ENCODE measurements at places on chromosomes 3 and 15.

DNA sequence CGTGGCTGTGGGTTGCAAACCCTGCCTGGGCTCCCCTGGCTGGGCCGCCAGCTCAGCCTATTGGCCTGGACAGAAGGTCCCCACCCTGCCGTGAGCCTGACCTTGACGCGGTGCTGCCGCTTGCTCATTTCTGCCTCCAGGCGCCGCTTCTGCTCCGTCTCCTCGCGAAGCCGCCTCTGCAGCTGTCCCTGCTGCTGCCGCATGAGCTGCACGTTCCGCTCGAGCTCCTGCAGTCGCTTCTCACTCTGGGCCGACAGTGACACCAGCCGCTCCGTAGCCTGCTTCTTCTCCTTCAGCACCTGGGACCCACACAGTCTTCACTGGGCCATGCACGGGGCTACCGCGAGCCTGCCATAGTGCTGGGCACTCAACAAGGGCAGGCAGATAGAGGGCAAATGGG is 21.7 kb downstream of the KIF7 start:
- DNase-seq: no peak

DNA sequence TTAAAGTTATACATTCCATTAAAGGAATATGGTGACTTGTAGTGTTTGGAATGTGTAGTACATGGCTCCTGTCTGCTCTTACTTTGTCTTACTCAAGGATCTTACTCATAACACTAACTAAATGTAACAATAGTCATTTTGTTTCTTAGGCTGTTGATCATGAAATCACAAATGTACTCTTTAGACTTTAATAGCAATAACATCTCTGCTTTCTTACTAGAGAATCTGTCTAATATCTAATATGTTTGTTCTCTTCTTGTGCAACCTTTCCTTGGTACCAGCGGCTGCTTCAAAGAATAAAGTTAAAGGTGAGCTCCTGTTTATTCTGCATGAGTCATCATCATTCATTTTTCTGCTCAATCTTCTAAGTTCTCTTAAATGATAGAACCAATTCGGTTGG is 767.5 kb downstream of the CADM2 start:
- no peak for DNase-seq

- no peak for DNase-seq
Observed at GRCh38 chr3:45123581-45124269, 22.5 kb downstream of the CDCP1 start.

GRCh38 chr15:90812958-90813265 is 55.5 kb upstream of the FURIN start:
- DNase-seq: peak; percentile 6

- DNase-seq: no peak
Observed at GRCh38 chr3:197734667-197735318, 1.9 kb downstream of the RUBCN start.

DNA sequence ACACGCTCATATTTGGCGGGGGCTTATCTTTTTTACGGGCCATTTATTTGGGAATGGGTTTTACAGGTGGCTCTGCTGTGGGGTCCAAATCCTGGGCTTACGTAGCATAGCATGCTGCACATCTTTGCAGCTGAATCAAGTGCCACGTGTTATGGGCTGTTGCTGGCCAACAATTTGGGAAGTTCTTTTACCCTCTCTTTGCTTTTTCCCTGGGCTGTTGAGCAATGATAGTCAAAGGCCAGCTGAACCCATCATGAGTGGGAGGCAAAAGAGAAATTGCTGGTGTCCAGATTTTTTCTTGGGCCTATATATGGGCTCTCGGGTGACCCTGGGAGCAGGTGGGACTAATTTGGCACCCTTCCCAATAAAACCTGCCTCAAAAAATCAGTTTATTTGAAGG is 209.3 kb upstream of the SATB1 start:
- no peak for DNase-seq

- DNase-seq: no peak
Observed at GRCh38 chr3:123724306-123724705, 139.5 kb upstream of the HACD2 start.

- no peak for DNase-seq
Observed at GRCh38 chr3:36918050-36918449, 26.8 kb downstream of the TRANK1 start.

- DNase-seq: no peak
Observed at GRCh38 chr15:47726399-47726823, 9.1 kb downstream of the SEMA6D start.

DNA sequence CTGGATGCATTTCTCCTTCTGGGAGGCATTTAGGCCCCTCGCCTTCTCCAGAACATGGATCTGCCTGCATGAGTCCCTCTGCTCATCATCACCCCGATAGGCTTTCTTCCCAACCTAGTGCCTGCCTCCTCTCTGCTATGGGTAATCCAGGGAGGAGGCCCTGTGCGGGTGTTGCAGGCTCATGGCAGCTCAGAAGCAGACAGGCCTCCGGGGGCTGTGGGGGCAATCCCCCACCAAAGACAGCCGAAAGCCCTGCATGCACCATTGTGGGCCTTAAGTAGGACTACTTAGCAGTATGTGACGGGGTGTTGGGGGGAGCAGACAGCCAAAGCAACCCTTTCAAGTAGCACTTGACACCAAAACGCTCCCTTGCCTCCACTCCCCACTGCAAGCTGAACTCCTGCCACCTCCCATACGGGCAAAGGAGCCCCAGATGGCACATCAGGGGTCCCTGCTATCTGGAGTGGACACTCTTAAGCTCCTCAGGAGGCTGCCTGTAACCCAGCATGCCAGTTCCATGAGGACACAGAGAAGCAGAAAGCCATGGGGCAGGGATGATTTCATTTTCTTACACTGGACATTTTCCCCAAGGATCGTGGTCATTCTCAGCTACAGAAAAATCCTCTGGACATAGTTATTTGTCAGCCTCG is 98.8 kb upstream of the HACD2 start:
- no peak for DNase-seq

GRCh38 chr3:193187070-193187722 is 53.8 kb upstream of the PLAAT1 start:
- no peak for DNase-seq

DNA sequence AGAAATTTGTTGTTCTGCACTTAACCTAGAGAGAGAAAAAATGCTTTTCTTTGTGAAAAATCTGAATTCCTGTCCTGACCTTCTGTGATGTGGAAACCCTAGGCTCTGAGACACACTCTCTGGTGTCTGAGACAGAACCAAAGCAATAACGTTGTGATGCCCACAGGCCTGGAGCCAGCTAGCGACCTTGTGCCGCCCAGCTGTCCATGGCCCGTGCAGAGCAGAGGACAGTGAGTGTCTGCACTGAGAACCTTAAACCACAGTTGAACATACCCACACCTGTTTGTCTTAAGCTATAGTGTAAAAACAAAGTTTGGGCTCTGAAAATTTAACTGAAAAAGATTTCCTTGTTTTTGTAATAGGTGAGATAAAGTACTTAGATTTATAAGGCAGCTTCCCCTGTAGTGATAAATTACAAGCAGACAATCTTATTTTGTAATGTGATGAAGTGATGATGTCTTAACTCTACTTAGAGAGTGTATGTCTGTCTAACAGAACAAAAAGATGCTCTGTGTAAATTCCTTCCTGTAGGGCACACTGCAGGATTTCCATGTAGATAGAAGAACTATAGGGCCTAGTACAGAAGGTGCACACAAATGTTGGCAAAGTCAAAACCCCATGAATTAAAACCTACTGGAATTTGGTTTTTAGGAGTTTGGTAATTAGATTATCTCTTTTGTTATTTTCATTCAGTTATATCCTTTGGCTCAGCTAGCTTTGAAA is 62.7 kb downstream of the SNRK start:
- DNase-seq: no peak

GRCh38 chr15:77508541-77509243 is 88.0 kb downstream of the HMG20A start:
- no peak for DNase-seq

DNA sequence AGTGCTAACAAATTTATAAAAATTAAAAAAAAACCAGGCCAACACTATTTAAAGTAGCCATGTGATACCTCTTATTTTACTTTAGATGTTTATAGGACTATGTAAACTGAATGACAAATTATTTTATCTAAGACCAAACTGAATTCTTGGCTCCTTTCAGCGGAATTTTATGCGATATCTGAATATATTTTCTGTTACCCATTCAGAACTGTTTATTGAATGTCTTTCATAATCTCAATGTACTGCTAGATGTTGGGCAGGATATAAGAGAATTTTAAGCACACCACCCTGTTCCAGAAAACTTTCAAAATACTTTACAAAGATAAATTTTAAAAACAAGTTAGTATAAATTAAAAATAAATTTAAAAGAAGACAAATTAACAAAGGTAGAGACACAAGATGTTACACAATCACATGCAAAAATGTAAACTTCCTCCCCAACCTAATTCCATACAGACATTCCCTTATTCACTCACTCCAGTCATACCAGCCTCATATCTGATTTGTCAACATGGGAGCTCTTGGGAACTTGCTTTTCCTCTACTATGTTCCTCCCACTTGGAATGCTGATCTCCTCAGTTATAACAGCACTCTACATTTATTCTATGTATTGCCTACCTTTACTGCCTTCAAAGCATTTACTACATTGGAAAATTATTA is 154.6 kb upstream of the MBNL1 start:
- no peak for DNase-seq

- peak; percentile 80 for DNase-seq
Observed at GRCh38 chr3:150925751-150926201, 20.5 kb upstream of the MINDY4B start.

- DNase-seq: no peak
Observed at GRCh38 chr3:113006359-113007056, 15.7 kb downstream of the GTPBP8 start.

- DNase-seq: no peak
Observed at GRCh38 chr3:135944831-135945230, 20.7 kb upstream of the PPP2R3A start.

GRCh38 chr15:54839379-54839778 is 357.4 kb downstream of the RSL24D1 start:
- no peak for DNase-seq

Data from D341Med (cell line).